ENCODE measurements at places on chromosomes 7 and 10.

DNA sequence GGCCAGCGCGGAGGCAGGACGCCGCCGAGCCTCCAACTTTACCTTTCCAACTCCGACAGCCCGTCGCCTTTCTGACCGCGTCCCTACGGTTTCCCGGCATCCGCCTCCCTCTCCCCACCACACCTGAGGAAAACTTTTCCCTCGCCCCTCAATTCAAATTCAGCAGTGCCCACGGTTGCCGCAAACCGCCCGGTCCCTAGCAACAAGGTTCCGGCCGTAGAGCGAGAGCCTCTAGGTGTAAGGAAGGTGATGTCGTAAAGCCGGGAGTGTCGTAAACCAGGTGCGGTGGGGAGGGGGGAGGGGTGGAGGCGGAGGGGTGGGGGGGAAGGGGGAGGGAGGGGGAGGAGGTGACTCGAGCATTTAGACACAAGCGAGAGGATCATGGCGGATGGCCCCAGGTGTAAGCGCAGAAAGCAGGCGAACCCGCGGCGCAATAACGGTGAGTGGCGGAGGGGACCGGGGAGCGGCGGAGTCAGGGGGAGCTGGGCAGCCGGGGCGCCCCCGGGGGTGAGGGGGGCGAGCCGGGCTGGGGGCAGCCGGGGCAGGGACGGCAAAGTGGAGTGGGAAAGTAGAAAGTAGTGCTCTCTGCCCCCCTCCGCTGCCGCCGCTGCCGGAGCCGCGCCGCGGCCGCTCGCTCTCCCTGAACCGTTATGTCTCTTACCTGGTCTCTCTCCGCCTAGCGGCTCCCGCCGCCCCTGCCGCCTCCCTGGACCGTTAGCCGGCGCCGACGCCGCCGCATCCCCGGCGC, at the start of gene ZEB1:
Gene ZEB1, plus strand, starts transcription at position 363 of the 748 bp plus-strand sequence. Its CDS starts 19 bp downstream, at position 382.
- DNase-seq: peak; percentile 89

DNA sequence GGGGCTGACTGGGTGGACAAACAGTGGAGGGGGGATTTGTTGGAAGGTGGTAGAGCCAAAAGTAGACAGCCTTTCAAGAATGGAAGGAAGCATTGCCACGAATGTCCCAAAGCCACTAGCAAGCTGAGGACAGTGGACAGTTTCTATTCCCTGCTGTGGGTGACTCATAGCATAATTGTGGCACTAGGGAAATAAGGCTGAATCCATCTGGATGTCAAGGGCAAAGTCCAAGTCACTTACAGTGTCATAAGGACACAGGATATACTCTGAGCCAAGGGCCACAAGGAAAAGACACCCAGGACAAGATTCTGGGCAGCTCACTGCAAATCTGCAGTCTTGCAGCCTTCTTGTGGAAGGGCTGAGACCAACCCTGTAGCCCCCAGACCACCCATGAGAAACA, 79.7 kb downstream of the FRMPD2 start:
- DNase-seq: no peak

GRCh38 chr10:133453516-133454203, at the start of gene SCART1:
SCART1 (plus strand) TSS chr10:133453945; CDS start chr10:133453998, 53 bp downstream.
- DNase-seq: no peak

GRCh38 chr7:100415448-100415847, 13.1 kb downstream of the ZCWPW1 start:
- no peak for DNase-seq

- no peak for DNase-seq
Observed at GRCh38 chr7:36003343-36003742, 149.7 kb upstream of the EEPD1 start.

- DNase-seq: no peak
Observed at GRCh38 chr10:19892270-19892669, 76.0 kb downstream of the PLXDC2 start.

GRCh38 chr10:43734716-43735115, 86.0 kb upstream of the ZNF32 start:
- no peak for DNase-seq

DNA sequence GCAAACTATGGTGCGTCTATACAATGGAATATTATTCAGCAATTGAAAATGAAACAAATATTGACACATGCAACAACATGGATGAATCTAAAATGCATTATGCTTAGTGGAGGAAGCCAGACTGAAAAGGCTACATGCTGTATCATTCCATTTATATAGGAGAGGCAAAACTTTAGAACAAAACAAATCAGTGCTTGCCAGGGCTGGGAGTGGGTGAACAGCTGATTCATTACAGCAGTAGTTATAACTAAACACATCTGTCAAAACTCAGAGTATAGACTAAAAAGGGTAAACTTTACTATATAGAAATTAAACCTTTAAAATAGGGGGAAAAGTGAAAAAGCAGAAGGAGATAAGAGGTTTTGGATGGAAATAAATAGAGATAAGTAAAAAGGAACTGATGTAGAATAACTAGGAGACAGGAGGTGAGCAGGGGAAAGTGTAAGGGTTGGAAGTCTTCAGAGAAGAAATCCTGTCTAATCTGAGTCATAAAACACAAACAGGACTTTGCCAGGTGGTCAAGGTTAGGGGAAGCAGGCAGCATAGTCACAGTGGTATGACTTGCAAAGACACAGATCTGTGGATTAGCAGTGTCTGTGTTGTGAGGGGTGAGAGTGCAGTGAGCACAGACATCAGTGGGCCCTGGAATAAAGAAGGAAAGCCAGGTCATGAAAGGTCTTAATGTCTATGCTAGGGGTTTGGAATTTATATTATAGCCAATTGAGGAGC, 349.8 kb downstream of the PHTF2 start:
- no peak for DNase-seq

GRCh38 chr10:11275651-11276050, 258.0 kb downstream of the CELF2 start:
- DNase-seq: peak; percentile 7

GRCh38 chr7:116802746-116803152, 59.6 kb upstream of the CAPZA2 start:
- DNase-seq: no peak

- no peak for DNase-seq
Observed at GRCh38 chr10:68489919-68490318, 18.1 kb upstream of the DNA2 start.

DNA sequence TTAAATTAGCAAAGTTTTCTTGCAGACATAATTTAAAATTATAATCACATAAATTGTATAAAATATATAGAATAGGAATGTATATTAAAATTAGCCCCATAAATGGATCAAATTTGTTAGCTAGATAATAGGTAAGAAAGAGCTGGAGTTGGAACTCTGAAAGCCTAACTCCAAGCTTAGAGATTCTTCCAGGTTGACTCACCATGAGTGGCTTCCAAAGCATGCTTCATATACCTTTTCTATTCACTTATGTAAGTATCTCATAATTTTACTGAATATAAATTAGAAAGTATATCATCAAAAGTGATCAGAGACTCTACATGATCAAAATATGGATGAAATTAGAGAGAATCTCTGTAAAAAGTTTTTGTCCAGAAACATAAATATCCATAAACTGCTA, 320.7 kb upstream of the MAGI2 start:
- no peak for DNase-seq

- DNase-seq: no peak
Observed at GRCh38 chr7:85079434-85079833, 107.4 kb downstream of the SEMA3D start.

DNA sequence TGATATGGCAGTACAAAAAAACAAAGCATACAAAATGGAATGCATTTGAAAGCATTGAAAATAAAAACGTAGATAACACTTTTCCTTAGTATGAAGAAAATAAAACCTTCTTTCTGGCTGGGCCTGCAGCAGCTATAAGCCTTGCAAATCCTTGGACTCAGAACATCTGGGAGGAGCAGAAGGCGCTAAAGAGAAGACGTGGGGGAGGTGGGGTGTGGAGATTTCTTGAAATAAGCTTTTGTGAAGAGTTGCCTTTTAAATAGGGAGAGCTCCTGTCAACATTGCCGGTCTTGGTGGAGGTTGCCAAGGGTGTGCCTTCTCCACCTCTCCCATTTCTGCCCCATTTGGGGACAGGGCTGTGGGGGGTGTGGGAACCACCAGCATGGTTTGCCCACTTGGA, 128.7 kb downstream of the TMEM178B start:
- no peak for DNase-seq

DNA sequence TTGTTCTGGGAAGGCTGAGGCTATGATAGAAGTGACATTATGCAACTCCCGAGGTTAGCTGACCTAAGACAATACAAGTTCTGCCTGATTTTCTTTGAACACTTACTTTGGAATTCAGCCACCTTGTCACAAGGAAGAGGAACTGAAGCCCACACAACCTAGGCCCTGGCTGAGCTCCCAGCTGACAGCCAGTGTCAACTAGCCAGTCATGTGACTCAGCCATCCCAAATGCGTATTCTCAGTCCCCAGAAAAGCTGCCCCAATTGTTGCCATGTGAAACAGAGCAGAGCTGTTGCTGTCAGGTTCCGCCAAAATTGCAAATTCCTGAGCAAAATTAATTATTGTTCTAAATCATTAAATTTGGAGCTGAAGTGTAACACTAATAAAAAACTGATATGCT, 1010.0 kb downstream of the XPNPEP1 start:
- DNase-seq: no peak

- no peak for DNase-seq
Observed at GRCh38 chr7:5213286-5213645, 23.2 kb downstream of the WIPI2 start.

DNA sequence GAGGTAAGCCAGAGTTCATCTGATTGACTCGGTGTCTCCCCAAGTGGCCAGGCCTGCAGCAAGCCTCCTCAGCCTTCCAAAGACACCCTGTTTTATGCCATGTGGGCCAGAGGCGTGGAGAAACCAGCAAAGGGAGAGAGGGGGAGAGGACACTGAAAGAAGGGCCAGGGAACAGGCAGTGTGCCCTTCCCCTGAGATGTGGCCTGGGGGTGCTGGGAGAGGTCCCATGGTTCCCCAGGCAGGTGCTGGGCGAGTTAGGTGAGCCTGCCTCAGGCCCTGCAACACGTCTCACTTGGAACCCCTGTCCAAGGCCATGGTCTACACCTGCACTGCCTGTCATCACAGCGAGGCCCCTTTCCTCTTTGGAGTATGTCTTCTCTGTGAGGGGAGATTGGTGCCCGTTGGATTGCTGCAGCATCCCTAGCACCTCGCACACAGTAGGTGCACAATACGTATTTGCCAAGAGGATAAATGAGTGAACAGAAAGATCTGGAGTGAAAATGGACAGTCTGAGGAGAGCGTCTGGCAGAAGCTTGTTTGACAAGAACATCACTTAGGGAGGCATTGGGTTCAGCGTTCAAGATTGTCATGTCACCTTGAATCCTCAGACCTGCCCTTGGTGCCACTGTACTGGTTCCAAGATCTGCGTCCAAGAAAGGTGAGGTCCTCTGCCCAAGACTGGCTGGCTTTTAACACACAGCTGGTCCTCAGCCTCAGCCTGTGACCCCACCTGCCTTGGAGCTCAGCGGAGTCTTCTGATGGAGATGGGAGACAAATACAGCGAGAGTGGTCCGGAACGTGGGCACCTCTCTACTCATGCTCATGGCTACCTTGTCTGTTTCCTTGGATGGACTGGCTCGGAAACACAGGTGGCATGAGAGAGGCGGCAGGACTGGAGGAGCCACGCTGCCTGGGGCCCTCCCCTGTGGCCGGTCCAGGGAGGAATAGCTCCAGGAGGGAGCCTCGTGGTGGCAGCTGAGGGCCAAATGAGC, 39.8 kb upstream of the NUB1 start:
- DNase-seq: peak; percentile 11

DNA sequence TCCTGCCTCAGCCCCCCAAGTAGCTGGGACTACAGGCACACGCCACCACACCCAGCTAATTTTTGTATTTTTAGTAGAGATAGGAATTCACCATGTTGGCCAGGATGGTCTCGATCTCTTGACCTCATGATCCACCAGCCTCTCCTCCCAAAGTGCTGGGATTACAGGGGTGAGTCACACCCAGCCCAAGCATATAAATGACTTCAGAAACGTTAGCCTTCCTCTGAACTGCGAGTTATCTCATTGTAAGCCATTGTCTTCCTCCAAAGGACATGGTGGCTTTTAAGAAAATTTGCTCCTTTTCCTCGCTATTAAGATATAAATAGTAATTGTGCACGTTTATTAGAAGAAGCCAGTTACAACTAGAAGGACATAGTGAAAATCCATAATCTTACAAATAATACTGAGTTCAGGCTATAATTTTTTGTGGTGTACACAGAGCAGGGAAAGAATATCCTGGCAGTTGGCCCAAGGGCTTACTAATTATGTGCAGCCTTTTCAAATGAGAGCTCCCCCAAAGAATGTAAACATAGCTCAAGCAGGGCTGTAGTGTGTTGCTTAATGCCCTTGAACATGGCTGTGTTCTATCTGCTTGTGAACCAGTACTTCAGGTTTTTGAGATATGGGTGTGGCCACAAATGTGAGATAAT, 495.8 kb downstream of the PARD3 start:
- DNase-seq: no peak

- DNase-seq: no peak
Observed at GRCh38 chr10:73873142-73873837, 1.1 kb downstream of the CAMK2G start.

- DNase-seq: no peak
Observed at GRCh38 chr7:73702665-73703064, 16.8 kb downstream of the STX1A start.

DNA sequence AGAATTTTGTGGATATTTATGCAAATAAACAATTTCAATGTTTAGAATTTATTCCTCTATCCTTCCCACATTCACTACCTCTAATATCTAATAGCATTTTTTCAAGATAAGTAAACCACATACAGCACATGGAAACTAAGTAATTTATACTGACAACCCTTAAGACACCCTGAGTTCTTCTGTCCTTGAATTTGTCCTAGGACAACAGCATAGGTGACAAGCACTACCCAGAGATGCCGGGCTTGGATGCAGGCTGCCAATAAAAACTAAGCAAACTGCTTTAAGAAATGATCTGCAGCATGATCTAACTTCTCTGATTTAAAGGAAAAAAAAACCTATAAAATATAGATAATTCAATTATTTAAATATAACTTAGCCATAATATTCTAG, 22.7 kb downstream of the NT5C3A start:
- DNase-seq: no peak

- no peak for DNase-seq
Observed at GRCh38 chr10:16673443-16673842, 143.8 kb downstream of the RSU1 start.

GRCh38 chr7:129947701-129948100, 5.1 kb downstream of the UBE2H start:
- no peak for DNase-seq

- DNase-seq: no peak
Observed at GRCh38 chr7:47683485-47683898, 101.6 kb upstream of the TNS3 start.

DNA sequence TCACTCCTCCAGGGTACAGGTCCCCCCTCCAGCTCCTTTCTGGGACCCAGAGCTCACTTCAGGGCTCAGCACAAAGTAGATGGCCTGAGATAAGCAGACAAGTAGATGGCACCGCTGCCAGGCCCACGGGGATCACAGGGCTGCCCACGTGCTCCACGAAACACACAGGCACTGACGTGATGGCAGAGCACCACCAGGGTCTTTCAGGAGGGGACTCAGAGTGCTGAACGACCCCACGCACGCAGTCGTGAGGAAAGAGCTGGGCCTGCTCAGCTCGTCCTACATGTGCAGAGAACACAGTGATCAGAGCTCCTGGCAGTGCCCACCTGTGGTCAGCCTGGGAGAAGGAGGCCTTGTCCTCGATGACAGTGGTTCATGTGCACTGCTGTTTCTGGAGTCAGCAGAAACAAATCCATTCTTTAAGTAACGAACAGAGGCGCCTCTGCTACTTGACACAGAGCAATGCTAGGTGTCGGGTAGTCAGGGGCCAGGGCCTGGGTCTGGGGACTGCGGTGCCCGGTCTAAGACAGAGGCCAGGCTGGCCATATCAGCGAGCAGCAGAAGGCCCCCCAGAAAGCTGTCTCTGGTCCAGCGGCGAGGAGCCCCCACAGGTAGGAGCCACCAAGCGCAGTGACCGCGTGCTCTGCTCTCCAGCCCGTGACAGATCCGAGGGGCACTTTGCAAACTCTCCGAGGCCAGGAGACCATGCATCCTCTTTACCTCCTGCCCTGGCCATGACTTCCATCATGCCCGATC, 129.8 kb upstream of the FAM20C start:
- no peak for DNase-seq

Data from stimulated activated CD4-positive, alpha-beta T cell treated with anti-CD3 and anti-CD28 coated beads, Interleukin-2, amount 100 ng/mL, for 24 hours (primary cell).